ENCODE measurements at places on chromosomes 13 and 19.

DNA sequence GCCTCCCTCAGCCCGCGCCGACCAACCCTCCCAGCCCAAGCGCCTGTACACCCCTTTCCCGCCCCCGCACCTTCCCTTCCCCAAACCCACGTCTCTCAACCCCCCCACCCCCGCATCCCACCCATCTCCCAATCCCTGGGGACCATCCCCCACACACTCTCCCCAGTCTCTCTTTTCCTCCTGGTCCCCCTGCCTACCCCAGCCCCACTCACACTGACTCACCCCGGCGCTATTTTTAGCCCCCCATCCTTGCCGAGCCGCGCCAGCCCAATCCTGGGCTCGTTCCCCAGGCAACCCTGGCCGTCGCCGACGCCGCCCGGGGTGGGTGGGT is 11.7 kb downstream of the CIC start:
- DNase-seq = no peak

GRCh38 chr19:53131727-53132126 is 983 bp downstream of the ZNF415 start:
- no peak for DNase-seq

DNA sequence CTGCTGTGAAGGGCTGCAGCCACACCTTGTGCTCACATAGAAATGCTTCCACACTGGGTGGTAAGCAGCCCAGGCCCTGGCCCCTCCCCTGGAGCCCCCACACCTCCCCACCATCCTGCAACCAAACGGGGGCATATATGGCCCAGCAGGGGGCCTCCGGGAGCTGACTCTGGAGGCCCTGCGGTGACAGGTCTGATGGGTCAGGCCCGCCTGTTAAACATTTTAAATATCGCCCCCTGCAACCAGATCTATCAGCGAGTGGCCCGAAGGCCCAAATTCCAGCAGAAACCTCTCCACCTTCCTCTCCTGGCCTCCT is 48.0 kb upstream of the KATNAL1 start:
- peak; percentile 39 for DNase-seq

DNA sequence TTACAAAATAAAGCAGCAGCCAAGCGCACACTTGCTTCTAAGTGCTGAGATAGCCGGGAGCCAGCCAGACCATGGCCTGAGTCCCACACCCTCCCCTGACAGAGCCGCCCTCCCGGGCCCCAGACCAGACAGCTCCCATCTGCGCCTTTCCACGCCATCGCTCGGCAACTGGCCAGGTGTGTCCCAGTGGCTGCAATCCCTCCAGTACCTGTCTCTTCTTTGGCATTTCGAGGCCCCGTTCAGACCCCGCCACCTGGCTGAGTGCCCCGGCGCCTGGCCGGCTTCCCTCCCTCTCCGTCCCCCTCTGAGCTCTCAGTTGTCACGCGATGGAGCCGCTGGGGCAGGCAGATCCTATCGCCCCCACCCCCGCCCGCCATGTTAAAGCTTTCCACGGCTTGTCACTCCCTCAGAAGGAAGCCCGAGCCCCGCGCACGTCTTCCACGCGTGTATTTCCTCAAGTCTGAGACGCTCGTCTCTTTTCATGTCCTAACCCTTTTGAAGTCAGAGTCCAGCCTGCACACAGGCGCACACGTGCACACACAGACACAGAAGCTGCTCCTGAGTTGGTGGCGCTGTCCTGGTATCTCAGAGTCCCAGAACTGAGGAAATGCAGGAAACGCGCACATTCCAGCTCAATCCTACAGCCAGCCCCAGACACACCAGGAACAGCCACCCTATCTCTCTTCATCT is 7.9 kb downstream of the MLLT1 start:
- DNase-seq = no peak

DNA sequence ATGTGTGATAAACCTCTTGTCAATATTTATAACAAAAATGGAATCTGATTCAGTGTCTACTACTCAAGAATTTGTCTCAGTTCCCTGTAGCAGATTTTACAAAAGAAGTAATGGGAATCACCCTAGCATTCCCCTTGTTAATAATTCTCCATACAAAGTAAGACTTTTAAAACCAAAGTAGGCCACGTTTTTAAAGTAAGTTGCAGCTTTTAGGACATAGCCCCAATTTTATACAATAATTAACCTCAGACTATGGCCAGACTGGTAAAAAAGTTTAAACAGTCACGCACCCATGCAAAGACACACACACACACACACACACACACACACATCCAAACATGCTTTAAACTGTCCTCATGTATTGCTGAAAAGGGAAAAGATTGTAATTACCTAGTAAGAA is 589.9 kb downstream of the PCDH9 start:
- no peak for DNase-seq

DNA sequence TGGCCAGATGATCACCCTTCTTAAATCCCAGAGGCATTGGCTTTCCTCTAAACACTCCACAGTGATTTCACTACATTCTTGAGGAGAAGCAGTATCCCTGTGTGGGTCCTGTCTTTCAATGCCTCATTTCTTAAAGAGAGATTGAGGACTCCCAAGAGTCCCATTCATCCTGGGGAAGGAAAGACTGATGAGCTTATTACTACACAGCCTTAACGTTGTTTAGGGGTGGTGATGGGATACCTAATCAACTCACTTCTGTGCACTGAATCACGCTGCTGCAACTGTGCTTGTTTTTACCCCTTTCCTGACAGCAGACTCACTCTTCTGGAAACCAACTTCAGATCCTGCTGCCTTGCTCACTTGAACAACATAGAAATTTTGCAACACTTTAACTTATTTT is 203.1 kb downstream of the RGCC start:
- DNase-seq = no peak

- no peak for DNase-seq
Measured at GRCh38 chr13:43662976-43663375, 123.8 kb downstream of the ENOX1 start.

- no peak for DNase-seq
Measured at GRCh38 chr19:3760871-3761361, 576 bp downstream of the APBA3 start.

DNA sequence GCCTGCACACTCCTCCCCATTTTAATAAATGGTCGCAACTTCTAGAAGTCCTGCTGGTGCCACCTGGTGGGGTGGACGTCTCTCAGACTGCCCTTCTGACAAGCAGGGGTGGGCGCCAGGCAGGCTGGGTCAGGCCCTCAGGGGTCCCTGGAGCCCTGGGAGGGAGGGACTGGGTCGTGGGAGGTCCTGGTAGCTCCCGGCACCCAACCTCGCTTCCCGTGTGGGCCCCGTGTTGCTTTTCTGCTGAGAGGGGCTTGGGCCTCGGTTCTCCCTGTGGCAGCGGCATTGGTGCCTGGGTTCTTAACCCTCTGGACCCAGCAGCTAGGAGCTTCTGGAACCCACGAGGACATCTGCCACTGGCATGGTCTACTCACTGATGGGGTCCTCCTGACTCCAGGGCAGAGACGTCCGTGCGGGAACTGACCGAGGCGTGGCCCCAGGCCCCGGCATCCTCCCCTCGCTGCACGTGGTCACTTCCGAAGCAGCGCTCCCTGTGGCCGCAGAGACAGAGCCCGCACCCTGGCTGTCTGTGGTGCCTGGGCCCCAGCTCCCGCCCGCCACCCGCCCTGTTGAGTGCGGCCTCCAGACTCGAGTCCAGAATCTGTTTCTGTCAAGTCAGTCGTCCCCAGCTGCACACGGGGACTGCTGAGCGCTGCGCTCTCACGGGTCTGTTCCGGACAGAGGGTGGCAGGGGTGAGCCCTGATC is 6.0 kb upstream of the TMPRSS9 start:
- DNase-seq = no peak

- no peak for DNase-seq
Measured at GRCh38 chr19:56838024-56838908, 2.3 kb downstream of the PEG3 start.

GRCh38 chr13:84870190-84870589 is 929.0 kb downstream of the SLITRK6 start:
- DNase-seq = no peak

DNA sequence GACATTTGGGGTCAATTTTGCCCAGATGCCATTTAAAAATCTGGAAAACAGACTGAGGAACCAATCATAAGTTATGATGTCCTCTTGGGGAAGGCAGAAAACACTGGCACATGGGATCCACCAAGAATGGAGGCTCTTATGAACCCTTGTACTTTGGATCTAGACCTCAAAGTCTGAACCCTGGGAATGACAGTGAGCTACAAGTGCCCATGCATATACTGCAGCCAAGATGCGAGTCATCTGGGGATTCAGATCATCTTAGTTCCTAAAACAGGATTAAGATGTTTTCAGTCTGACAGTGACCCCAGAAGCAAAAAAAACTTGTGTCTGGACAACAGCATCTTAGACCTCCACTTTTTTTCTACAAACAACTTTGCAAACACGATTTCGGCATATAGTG is 100.2 kb upstream of the SIAH3 start:
- DNase-seq = no peak

DNA sequence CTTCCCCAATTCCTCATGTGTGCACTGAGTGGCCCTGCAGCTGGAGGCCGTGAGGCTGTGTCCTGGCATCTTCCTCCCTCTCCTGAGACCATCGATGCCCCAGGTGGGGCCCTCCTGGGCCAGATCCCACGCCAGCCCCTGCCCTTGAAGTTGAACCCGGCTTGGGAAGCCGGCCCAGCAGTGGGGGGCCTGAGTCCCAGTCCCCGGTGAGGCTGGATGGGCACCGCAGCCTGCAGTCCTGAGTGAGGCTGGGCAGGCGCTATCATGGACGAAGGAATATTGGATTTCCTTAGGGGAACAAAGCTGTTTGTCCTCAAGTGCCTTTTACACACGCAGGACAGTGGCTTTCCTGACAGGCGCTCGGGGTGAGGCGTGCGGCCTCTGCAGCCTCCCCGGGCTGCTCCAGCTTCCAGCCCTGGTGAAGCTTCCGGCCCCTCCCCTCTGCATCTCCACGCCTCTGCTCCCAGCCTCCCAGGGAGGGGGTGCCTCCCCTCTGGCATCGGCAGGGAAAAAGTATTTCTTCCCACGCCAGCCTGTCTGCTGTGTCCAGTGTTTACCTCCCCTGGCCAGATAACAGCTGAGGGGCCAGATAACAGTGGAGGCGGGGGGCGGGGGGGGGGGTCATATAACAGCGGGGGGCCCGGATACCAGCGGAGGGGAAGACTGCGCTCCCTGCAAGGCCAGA is 159.5 kb downstream of the KDM4B start:
- no peak for DNase-seq

DNA sequence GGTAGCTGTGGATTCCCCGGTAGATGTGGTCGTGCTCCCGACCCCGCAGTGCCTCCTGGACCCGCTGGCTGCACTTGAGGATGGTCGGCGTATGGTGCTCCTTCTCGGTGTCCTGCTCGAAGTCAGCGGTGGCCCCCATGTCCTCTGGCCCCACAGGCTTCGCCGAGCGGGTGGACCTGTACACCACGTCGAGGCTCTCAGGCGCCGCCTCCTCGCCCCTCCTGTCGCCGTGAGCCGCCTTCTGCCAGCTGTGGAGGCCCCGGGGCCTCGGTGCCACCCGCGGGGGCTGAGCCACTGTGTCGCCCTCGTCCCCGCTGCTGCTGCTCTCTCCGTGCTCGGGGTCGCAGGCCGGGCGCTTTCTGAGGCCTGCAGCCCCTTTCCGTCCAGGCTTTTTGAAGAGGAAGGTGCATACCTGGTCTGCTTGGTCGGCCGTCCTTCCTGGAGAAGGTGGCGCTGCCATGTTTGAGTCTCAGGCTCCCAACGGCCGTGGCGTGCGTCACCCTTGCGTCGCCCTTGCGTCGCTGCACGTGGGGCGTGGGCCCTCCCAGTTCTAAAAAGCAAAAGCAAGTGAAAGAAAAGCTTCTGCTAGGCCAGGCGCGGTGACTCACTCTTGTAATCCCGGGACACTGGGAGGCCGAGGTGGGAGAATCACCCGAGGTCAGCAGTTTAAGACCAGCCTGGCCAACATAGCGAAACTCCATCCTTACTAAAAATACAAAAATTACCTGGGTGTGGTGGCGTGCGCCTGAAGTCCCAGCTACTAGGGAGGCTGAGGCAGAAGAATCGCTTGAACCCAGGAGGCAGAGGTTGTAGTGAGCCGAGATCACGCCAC is at the start of gene RNF113B:
RNF113B (minus strand) TSS at position 493 of the 832 bp plus-strand sequence; CDS start at position 460, 33 bp downstream.
- no peak for DNase-seq

DNA sequence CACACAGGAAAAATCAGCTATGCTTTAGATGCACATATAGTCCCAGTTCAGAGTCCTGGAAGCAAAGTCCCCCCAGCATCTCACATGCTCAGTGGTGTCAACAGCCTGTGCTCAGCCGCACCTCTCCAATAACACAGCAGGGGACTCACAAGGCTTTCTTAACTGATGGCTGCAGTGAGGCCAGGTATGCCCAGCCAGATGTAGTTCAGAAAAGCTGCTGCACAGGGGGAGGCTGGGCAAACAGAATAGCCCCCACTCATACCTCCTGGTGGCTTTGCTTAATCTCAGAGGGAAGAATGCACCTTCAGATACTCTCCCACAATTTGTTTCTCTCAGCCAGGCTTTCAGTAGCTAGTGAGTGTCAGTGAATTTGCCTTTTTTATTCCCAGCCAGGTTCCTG is 33.4 kb downstream of the FAM124A start:
- DNase-seq = no peak

DNA sequence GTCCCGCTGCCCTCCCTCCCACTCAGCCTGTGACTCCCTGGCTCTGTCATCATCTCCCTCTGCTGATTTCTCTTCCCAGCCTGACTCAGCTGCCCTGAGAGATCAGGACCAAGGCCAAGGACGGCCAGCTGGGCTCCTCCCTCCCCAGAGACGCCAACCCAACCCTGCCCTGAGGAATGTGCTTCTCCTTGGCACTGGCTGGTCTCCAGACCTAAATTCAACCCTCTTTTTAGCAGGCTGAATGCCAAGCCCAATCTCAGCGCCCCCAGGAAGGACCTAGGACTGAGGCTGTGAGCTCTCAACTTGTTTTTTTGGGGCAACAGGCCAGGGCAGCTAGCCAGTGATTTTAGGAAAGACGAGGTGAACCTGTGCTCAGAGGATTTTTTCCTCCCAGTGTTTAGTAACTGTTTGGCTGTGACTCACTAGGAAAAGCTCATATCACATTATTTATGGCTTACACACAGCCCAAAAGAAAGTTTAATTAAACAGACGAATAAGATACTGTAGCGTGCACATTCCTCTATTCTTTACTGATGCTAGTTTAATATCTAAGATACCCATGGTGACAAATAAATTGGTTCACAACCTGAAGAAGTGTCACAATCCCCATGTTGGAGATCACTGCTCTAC is 7.4 kb upstream of the IGFL1 start:
- no peak for DNase-seq

- no peak for DNase-seq
Measured at GRCh38 chr13:76826527-76826926, 59.7 kb downstream of the KCTD12 start.

- DNase-seq = no peak
Measured at GRCh38 chr19:6273701-6274601, 5.8 kb downstream of the MLLT1 start.

- no peak for DNase-seq
Measured at GRCh38 chr13:73107970-73108369, 49.2 kb downstream of the KLF5 start.

GRCh38 chr13:27091451-27091850 is 80.2 kb downstream of the USP12 start:
- no peak for DNase-seq

GRCh38 chr19:30861919-30862318 is 487.3 kb downstream of the TSHZ3 start:
- DNase-seq = no peak
